Stimulated activated CD4-positive, alpha-beta T cell treated with anti-CD3 and anti-CD28 coated beads, Interleukin-15, amount 100 ng/mL, for 1 hour (primary cell): ENCODE measurements at places on chromosomes 4 and X.

GRCh38 chr4:25633541-25633940 is 22.1 kb upstream of the SLC34A2 start:
- DNase-seq: no peak

DNA sequence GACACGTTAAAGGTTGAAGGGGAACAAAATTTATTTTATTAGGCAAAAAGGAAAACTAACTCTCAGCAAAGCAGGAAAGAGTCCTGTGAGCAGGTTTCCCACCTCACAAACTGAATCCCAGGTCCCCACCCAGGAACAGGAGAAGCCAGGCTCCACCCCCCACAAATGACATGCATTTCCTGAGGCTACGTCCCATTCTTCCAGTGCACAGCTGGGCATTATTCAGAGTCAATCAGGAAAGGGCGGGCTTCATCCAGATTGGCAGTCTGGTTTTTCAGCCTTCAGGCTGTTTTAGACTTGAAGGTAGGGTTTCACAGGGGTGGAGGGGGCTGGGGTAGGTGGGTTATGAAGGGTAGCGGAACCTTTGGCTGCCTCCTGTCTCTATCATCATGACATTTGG is 11.9 kb upstream of the ASIC5 start:
- no peak for DNase-seq

- no peak for DNase-seq
Measured at GRCh38 chr4:126004941-126005340, 690.2 kb downstream of the FAT4 start.

- no peak for DNase-seq
Measured at GRCh38 chr4:36213977-36214376, 30.3 kb downstream of the ARAP2 start.

DNA sequence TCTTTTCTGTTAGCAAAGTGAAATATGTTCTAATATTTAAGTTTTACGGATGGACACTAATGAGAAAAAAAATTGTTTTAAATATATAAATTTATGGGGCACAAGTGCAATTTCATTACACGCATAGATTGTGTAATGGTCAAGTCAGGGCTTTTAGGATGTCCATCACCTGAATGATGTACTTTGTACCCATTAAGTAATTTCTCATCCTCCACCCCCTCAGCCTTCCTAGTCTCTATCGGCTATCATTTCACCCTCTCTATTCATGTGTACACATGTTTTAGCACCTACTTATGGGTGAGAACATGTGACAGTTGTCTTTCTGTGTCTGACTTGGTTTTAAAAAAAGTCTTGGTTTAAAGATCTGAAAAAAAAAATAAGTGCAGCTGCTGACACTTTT is 616.0 kb downstream of the IQCM start:
- no peak for DNase-seq

- DNase-seq: no peak
Measured at GRCh38 chr4:23773884-23774636, 115.8 kb downstream of the PPARGC1A start.

- peak; percentile 4 for DNase-seq
Measured at GRCh38 chrX:65985922-65986588, 53.8 kb downstream of the VSIG4 start.

GRCh38 chr4:78510108-78510507 is 41.5 kb upstream of the ANXA3 start:
- no peak for DNase-seq

GRCh38 chrX:68995780-68996551 is 167.1 kb downstream of the EFNB1 start:
- no peak for DNase-seq

- no peak for DNase-seq
Measured at GRCh38 chrX:24380262-24381187, 20.1 kb downstream of the SUPT20HL1 start.

DNA sequence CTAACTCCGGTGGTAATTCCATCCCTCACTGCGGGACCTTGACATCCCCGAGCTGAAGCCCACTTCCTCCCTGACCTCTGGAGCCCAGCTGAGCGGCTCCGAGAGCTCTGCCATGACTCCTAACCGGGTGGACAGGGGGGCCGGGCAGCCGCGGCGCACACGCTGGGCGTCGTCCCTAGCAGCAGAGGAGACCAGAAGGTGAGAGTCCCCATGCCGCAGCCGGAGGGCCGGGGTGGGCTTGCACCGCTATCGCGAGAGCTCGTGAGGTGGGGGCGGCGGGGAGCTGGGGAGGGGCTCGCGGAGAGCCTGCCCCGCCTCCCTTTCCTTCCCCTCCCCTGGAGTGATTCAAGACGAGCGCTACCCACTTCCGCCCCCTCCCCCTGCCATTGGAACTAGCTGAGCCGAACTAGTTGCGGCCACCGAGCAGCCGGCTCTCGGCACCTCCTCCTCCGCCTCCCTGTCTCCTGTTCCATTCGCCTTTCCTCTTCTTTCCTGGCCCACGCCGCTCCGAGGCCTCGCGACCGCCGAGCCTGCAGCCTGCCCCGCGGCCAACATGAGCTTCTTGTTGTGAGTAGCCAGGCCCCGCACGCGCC is at the start of gene MOB1B:
Gene MOB1B (plus strand): TSS at position 386 of the 593 bp plus-strand sequence. CDS start 168 bp downstream, at position 554.
- DNase-seq: peak; percentile 76

GRCh38 chr4:3295837-3296624 is 3.2 kb downstream of the RGS12 start:
- no peak for DNase-seq

- no peak for DNase-seq
Measured at GRCh38 chr4:156837625-156838345, 133.8 kb downstream of the PDGFC start.

DNA sequence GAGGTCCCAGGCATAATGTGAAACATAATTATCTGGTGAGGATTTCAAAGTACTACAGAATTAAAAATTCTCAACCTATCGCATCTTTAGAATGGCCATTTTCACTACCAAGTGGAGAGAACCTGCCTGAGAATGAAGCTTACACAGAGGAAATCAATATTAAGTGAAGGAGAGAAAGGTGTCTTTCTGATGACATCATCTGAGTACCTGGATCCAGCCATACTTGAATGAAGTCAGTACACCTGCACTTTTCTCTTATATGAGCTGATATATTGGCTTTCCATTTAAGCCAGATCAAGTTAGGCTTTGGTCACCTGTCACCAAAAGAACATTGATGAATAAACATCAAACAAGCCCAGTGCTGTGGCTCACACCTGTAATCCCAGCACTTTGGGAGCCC is 118.9 kb upstream of the MED14 start:
- no peak for DNase-seq

GRCh38 chr4:81455897-81456296 is 15.8 kb downstream of the RASGEF1B start:
- no peak for DNase-seq

- DNase-seq: no peak
Measured at GRCh38 chr4:177451108-177451500, 8.9 kb upstream of the AGA start.

DNA sequence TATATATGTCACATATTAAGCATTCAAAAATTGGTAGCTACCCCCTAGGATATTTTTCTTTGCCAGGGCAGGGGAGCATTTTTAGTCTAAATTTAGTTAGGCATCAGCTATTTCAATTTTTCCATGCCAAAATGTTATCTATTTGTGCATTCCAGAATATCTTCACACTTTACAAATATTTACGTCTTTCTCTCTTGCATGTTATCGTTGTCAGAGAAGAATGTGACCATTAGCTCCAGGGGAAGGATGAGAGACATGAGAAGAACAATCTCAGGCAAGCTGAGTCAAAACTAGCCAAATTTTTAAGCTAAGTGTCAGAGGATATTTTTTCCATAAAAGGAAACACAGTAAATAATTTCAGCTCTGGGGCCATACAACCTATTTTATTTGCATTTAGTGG is 885.0 kb upstream of the EPHA5 start:
- DNase-seq: no peak

- no peak for DNase-seq
Measured at GRCh38 chr4:186032259-186032658, 36.7 kb upstream of the TLR3 start.

GRCh38 chrX:74318672-74319071 is 14.7 kb downstream of the ZCCHC13 start:
- no peak for DNase-seq

- no peak for DNase-seq
Measured at GRCh38 chrX:132270021-132270420, 50.8 kb upstream of the RAP2C start.

DNA sequence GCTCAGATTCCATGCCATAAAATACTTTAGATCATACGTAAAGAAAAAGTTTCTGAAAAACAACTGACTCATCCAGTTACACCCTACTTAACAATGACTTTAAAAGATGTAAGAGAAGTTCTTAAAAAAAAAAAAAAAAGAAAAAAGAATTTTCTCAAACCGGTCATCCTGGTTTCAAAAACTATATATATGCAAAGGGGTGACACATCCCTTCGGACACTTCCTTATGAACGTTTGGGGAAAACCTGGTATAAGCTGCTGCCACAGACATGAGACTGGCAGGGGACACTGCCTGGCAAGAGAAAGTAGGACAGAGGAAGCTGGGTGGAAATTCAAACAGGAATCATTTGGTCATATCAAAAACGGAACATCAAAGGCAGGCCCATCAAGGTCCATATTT is 81.2 kb upstream of the PRSS48 start:
- no peak for DNase-seq

DNA sequence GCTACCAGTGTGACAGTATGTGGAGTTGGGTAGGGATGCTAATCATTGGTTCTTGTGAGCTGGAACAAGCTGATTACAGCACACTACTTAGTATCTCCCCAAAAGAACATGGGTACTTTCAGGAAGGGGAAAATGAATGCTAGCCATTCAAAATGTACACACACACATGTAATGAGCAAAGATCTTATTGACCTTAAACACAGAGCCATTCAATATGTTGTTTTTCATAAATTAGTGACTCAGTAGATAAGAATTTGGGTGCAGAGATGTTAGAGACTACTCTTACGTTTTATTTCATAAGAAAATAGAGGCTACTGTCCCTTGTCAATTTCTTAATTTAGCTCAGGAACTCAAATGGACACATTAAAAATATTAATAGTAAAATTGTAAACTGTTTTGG is 509.5 kb upstream of the ATOH1 start:
- no peak for DNase-seq

GRCh38 chr4:95466791-95467190 is 82.0 kb downstream of the UNC5C start:
- DNase-seq: no peak

DNA sequence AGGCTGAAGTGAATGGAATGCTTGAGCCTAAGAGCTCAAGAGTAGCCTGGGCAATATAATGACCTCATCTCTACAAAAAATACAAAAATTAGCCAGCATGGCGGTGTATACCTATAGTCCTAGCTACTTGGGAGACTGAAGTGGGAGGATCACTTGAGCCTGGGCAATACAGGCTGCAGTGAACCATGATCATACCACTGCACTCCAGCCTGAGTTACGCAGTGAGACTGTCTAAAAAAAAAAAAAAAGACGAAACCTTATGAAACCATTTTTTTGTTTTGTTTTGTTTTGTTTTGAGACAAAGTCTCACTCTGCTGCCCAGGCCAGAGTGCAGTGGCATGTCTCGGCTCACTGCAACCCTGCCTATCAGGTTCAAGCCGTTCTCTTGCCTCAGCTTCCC is 36.9 kb downstream of the TLR10 start:
- DNase-seq: no peak

GRCh38 chr4:130110770-130111169 is 1014.8 kb downstream of the C4orf33 start:
- no peak for DNase-seq

GRCh38 chr4:10273030-10273429 is 156.4 kb upstream of the WDR1 start:
- DNase-seq: no peak

- DNase-seq: no peak
Measured at GRCh38 chrX:136354201-136354600, 53.4 kb downstream of the ADGRG4 start.

GRCh38 chr4:70842761-70843435 is 3.2 kb upstream of the GRSF1 start:
- no peak for DNase-seq

DNA sequence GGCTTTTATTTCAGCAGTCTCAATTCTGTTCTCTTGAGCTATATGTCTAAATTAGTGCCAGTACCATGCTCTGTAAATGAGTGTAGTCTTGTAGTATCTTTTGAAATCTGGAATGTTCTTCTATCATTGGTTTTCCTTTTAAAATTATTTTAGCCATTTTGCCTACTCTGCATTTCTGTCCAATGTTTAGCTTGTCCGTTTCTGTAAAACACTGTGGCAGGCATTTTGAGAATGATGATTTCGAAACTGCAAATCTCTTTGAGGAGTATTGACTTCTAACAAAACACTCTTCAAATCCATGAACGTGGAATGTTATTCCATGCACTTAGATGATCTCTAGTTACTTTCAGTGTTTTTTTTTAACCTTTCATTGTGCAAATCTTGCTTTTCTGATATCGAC is 28.3 kb upstream of the PPP4R3C start:
- no peak for DNase-seq

GRCh38 chr4:155787113-155787710 is 28.4 kb downstream of the GUCY1B1 start:
- no peak for DNase-seq

- no peak for DNase-seq
Measured at GRCh38 chrX:10851809-10852208, 231.4 kb upstream of the MID1 start.

DNA sequence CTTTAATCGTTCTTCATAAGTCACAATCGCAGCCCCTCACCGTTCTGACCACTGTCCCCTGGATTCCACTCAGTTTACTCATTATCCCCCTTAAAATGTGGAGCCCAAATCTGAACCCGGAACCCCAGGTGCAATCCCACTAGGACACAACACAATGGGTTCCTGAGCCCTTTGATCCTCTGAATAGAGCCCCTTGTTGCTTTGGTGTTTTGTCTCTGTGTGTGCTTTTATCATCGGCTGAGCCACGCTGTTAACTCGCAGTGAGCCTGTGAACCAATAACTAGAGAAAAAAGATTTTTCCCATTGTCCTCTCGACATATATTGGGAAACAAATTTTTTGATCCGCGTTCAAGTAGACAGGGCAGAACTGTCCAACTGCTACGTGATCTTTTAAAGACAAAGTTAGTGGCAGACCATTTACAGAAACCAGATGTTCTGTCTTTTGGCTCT is 617 bp upstream of the PDHA1 start:
- no peak for DNase-seq

- no peak for DNase-seq
Measured at GRCh38 chr4:163703251-163703650, 208.8 kb downstream of the TMA16 start.

GRCh38 chrX:97030947-97031346 is 147.2 kb downstream of the RPA4 start:
- DNase-seq: no peak

GRCh38 chr4:2411786-2412510 is 6.5 kb downstream of the ZFYVE28 start:
- no peak for DNase-seq

- DNase-seq: no peak
Measured at GRCh38 chr4:89784686-89785231, 52.2 kb downstream of the SNCA start.

- DNase-seq: no peak
Measured at GRCh38 chr4:13164783-13165331, 319.3 kb downstream of the RAB28 start.
